ENCODE measurements at places on chromosomes 2 and 18.

DNA sequence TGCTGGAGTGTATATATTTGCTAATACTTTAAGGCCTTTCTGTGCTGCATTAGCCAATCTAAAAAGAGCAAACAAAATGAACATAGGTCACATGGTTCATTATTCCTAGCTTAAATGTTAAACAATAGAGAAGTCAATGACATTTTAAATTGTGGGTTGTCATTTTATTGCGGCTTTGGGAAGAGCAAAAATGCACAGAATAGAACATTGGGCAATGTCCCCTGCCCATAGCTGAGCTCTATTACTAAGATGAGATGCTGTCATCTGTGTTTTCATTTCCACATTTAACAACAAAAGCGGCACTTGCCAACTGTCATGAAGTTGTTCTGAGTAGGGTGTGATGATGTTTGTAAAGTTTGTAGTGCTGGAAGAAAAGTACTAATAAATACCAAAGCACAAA, 3.2 kb upstream of the VAPA start:
- DNase-seq, result no peak

- DNase-seq, result no peak
Observed at GRCh38 chr18:9782073-9782857, 74.2 kb downstream of the RAB31 start.

DNA sequence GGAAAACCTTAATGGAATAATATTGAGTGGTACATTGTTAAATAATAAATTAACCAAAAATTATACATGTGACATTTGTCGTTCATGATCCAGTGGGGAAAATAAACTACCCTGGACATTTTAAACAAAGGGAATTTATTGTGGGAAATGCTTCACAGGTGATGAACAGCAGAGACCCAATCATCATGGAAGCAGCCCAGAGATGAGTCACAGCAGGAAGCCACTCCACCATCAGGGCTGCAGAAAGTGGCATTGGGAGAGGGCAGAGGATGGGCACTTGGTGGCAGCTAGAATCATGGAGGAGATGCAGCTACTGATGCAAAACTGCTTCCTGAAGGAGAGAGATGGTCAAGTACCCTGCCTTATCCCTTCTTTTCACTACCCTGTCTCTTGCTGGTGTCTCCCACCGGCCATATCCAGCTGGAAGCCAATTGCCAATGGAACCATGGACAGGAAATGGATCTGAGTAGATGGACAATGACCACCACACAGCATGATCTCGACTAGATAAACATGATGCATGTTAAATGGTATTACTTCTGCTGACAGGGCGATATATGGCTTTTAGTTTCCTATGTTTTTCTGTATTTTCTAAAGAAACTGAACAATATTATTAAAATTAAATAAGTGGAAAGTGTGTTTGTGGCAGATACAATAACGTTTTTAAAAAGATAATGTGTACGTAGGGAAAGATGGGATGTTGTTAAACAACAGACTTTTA, 139.8 kb downstream of the RPIA start:
- DNase-seq, result no peak

DNA sequence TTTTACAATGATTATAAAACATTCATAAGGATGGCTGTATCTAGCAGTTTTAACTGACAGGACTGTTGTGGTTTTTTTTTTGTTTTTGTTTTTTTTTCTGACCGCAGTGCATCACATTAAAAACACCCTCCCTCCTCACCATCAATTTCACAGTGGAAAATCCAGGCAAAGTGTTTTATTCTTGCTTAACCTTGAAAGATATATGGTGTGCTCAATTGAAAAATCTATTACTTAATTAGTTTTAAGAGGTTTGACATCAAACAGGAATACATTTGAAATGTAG, 250.7 kb downstream of the DLGAP1 start:
- DNase-seq, result no peak

DNA sequence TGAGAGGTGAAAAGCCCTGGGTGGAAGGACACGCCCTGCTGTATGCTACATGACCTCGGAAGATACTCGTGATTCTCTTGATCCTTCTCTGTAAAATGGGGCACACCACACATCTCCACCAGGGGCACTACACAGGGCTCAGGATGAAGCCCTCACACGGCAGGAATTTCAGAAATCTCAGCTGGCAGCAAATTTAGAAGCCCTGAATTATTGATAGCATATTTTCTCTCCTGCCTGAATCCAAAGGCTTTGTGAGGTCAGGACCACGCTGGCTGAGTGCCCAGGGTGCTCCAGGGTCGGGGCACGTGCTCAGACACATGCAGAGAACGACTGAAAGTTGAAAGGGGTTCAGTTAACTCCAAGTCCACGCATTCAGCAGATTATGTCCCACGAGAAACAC, 42.1 kb upstream of the GALR1 start:
- DNase-seq, result no peak

- no peak for DNase-seq
Observed at GRCh38 chr2:62208758-62209114, 12.8 kb downstream of the B3GNT2 start.

DNA sequence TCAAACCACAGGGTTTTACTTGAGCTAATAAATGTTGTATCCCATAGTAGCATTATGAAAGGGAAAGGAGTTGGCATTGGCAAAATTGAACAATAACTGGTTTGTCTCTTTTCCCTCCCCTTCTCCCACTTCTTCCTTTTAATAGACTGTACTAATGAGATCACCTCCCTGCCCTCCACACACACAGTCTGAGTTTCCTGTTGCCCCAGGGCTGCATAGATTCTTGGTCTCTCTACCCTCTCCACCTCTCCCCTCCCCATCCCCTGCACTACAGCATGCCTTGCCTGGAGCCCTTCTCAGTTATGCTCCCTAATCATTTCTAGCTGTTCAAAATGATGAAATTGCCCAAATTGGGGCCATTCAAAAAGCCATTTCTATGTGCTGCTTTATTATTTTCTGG, 37.2 kb upstream of the NEMP2 start:
- no peak for DNase-seq

DNA sequence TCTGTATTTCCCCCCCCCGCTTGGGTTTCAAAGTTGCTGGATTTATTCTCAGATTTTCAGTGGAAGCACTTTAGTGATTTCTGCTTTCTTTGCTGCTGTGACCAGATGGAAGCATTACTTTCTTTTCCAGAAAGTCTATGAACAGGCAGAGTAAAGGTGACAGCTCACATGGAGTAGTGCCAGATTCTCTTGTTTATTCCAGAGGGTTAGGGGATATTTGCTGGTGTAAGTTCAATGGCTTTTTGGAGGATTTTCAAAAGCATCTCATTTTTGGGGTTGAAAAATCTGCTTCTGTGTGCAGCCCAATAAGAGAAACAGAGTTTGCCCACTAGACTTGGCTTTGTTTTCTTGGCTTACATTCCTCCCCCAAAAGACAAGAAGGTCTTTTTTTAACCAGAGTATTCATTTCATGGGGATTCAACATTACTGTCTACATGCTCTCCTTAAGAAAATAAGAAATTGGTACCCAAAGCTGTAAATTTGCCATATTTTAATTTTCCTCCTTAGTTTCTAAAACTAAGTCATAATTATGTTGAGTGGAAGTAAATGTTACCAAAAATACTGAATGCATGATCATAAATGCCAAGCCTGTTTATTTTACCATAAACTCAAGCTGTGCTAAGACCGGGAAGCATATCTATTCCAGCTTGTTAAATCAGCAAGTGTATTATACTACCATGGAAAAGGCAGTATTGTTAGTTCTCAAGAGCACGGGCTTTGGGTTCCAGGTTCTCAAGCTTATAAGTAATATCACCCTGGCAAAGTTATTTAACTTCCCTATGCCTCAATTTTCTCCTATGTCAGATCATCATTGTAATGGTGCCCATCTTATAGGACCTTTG, 557.2 kb downstream of the CPS1 start:
- DNase-seq, result no peak

DNA sequence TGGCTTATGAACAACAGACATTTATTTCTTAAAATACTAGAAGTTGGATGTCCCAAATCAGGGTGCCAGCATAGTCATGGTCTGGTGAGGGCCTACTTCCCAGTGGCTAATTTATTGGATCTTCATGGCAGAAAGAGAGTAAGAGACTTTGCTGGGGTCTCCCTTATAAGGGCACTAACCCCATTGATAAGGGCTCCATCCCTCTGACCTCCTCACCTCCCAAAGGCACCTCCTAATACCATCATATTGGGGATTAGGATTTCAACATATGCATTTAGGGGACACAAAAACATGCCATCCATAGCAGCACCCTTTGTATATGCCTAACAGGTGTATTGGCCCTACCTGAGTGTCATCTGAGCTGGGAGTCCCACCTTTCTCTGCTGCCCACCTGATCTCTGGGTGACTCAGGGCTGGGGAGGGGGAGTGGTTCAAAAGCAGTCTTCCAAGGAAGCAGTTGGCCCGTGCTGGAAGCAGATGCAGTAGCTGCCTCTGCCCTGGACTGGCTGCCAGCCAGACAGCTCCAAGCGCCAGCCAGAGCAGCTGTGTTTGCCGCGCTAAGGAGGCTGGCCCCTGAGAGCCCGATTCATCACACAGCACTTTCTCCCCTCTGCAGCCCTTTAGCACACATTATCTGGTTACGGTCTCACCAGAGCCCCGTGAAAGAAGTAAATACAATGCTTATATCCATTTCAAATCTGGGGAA, 84.6 kb downstream of the SMAD7 start:
- DNase-seq, result no peak

DNA sequence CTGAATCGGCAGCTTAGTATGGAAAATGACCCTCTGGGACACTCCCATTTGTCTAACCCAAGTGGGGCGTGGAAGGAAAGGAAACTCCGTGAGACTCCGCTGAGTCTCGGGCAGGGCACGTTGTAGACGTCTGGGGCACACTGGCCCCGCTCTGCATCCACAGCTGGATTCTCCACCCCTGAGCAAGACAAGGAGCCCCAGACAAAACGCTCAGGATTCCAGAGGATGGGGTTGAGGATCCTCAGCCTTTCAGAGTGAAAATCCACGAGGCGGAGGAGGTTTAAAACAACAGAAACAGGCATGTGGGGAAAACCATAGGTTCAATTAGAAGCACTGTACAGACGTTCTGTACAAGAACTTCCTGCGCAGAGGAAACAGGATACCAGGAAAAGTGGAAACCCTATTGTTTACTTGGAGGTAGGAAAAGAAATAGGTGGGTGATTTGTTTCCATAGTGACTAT, 124.9 kb upstream of the ZNF236 start:
- no peak for DNase-seq

DNA sequence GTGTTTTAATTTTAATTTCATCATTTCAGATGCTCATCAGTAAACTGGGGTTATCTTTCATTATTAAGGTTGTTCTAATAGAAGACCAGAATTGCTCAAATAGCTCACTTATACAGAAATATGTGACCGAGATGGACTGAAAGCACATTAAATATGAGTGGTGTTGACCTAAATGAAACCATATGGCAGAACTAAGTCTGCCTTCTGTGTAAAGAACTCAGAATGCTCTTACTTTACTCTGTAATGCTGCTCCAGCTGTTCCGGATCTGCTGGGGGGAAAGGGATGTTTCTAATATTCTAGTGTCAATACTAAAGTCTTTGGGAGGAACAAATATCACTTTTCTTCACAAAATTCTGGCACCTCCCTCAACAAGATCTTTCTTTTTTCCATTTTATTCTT, 131.0 kb downstream of the DPP4 start:
- no peak for DNase-seq

- no peak for DNase-seq
Observed at GRCh38 chr2:210503001-210503623, 26.6 kb upstream of the LANCL1 start.

DNA sequence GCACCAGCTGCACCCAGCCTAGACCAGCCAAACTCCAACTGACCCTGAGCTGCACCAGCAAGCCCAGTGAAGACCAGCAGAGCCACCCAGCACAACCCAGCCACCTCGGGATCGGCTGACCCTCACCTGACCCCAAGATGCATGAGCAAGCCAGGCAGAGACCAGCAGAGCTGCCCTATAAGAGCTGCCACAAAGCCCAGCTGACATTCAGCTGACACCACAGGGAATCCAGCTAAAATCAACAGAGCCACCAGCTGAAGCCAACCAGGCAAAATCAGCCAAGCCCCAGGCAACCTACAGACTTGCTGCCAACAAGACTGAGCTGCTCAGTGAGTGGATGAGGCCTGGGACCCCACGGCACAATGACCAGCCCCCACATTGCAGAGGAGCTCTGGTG, 54.6 kb downstream of the CYP27C1 start:
- no peak for DNase-seq

DNA sequence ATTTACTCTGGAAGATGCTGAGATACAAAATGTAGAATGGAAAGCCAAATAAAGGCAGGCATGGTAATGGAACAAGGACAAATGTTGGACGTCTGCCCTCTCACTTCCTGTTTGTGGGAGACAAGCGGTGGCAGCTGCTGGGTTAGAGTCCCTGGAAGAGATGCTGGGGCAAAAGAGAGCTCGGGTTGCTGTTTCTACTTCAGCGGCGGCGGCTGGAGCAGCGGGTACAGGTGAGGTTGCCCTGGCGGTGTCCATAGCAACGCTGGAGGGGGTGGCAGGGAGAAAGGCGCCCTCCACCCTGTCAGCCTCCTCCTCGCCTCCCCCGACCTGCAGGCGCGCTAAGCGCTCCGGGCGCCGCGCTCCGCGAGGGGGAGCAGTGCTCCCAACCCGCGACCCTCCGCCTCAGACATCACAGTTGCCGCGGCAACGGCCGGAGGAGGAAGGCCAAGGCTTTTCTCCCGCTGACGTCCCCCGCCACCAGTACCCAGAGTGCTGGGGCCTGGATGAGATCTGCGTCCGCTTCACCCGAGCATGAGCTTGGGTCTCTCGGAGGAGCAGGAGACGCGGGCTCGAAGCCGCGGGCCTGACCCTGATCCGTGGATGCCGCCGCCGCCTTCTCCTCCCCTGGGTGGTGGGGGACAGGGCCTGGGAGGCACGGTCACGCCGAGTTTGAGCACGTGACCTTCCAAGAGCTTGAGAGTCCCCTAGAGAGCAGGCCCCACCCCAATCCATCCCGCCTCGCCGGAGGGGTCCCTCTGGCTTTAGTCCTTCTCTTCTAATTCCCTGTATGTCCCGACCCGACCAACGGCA, 65.6 kb downstream of the NOL4 start:
- no peak for DNase-seq

DNA sequence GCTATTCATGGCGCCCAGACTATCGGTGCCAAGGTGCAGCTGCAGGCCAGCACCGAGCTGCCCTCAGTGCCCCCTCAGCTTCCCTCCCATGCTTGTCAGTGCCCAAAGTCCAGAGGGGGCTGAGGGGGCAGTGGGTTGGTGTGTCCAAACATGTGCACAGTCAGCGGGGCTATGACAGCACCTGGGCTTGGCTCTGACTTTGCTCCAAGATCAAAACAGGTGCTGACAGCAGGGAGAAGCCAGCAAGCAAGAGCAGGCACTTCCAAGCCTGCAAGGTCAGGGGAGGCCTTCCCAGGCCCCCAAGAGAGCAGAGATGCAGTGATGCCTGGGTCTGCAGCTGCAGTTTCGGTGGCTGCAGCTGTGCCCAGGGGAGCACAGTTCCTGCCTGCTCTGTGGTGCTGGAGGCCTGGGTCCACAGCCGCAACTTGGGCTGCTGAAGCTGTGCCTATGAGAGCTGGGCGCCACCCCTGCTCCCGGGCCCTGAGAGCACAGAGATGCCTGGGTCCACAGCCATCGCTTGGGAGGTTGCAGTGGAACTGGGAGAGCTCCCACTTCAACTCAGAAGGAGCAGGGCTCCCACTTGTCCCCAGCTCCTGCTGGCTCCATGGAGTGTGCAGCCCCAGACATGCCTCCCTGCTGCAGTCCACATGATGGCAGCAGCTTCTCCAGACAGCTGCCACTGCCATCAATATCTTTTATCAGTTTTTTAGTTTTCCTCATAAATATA, 775.3 kb upstream of the POU3F3 start:
- DNase-seq, result no peak

All from stimulated activated CD8-positive, alpha-beta memory T cell treated with anti-CD3 and anti-CD28 coated beads, Interleukin-15, amount 100 ng/mL, for 24 hours (primary cell).